ENCODE measurements at places on chromosomes 3 and 15.

DNA sequence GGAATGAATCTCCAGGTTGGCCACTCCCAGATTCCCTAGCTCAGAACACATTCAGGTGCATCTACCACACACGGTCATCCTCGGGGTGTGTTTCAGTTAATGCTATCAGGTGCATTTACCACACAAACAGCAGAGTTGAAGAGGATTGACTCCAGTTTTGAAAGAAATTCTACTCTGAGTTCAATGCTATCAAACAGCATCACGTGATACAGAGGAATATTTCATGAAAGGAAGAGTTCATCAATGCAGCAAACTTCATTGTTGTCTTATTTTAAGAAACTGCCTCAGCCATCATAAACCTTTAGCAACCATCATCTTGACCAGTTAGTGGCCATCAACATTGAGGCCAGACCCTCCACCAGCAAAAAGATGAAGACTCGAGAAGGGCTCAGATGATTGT, 22.6 kb upstream of the LRRN1 start:
- DNase-seq = no peak

DNA sequence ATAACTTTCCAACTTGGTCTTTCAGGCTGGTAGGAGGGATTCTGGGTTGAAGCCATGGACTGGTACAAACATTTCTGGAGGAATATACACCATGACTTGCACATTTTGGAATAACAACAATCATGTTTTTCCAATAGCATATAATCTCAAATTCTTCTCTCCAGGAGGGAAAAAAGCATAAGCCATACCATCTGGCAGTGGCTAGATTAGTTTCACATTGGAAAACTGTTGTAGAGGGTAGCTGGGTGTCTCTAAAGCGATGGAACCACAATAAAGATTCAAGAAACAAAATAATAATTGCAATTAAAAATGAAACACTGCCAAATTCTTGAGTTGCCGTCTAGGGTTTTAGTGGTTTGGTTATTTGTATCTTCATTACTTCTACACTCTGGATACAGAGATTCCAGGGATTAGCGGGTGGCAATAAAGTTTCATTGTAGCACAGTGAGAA, 278.5 kb upstream of the RASGRP1 start:
- no peak for DNase-seq

GRCh38 chr15:79053894-79054293, 36.7 kb downstream of the RASGRF1 start:
- DNase-seq = no peak

- DNase-seq = no peak
Measured at GRCh38 chr15:98281130-98281529, 320.6 kb downstream of the ARRDC4 start.

- DNase-seq = no peak
Measured at GRCh38 chr3:31790193-31791089, 190.6 kb downstream of the OSBPL10 start.
